Adrenal gland (tissue), 19 donors: ENCODE measurements at places on chromosomes 11 and 22. TPM values are rescaled to one million over a fixed set of nuclear protein-coding genes. Genes with fewer than 3 reads are reported as not detected.

DNA sequence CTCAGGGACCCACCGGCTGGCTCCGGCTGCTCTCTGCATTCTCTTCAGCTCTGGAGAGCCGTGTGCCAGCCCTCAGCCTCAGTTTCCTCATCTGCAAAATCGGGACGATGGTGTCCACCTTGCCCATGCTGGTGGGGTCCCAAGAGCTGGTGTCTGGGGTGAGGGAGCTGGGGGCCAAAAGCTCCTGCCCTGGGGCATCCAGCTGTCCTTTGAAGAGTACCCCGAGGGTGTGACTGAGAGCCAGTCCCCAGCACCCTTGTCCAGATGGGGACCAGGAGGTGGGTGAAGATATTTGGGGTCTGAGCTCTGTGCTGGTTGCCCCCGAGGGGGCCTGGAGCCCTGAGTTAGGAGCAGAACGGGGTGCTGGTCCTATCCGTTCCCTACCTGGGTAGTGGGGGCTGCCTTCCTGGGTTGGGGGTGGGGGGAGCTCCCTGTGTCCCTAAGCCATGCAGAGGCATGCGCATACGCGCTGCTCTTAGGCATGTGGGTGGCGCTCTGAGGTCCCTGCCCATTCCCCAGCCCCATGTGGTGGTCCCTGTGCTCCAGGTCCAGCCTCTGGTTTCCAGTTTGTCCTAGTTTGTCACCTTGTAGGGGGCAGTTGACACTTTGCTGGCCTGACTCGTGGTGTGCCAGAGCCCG, 4.9 kb downstream of the LRP5 start:
- no peak for DNase-seq

GRCh38 chr11:118837868-118838267, 45.8 kb upstream of the CXCR5 start:
- no peak for DNase-seq

- no peak for DNase-seq
Observed at GRCh38 chr22:35128637-35129036, 62.7 kb downstream of the ISX start.

GRCh38 chr11:126929179-126930061, 71.2 kb downstream of the KIRREL3 start:
- no peak for DNase-seq

GRCh38 chr11:65861533-65862183, 1.4 kb downstream of the MUS81 start:
- no peak for DNase-seq

DNA sequence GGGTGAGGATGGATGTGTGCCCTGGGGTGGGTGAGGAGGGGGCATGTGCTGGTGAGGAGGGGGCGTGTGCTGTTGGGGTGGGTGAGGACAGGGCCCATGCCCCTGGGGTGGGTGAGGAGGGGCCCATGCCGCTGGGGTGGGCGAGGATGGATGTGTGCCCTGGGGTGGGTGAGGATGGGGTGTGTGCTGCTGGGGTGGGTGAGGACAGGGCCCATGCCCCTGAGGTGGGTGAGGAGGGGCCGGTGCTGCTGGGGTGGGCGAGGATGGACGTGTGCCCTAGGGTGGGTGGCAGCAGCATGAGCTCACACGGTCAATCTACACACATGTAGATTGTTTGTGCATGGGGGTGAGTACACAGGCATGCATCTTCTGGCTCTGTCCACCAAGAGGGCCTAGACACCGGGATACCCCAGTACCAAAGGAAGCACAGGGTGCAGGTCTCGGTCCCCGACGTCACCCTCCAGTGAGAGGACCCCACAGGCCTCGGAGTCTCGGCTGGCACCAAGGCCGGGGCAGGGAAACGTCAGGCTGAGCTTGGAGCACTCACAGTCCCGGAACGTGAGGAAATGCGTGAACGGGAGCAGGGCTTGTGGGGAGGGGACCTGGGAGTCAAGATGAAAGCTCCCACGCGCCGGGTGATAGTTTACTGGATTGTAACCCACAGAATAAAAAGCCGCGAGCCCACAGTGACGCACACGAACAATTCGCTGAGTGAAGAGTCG, 37.4 kb upstream of the TOLLIP start:
- DNase-seq: no peak

DNA sequence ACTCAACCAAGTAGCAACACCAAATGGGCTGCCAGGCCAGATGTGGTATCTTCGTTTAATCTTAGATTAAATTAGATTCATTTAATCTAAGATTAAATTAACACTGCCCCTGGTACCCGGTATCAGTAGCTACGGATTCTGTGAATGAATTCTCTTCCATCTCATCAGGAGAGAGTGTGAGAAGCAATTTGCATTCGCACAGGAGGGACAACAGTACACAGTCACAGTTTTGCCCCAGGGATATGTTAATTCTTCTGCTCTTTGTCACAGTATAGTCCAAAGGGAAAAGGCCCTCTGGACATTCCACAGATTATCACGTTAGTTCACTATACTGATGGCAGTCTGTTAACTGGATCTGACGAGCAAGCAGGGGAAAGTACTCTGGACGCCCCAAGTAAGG, 22.9 kb downstream of the ASCL2 start:
- no peak for DNase-seq

DNA sequence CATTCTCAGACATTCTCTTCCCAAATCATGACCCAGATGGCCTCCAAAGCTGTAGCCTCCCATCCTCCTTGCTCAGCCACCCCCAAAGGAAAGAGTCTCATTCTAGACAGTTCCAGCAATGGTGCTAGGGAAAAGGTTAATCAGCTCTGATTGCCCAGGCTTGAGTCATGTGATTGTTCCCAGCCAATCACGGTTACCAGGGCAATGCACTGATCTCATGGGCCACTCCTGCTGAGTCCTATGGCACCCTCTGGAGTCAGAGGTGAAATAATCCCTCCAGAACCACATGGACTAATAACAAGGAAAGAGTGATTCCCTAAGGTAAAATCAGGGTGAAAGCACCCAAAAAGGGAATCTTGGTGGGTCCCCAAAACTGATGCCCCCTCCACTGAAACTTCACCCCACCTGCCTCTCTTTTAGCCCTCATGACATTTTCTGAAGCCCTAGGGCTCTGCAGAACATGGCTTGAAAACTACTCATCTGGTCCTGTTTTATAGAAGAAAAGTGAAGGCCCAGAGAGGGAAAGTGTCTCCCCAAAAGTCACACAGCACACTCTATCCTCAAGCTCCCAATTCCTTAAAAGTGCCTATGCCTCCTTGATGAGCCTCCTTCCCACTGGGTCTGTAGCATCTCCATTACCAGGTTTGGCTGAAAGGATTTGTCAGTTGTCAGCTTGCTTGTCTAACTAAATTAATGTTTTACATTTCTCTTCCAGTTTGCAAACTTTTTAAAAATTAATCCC, 203.7 kb downstream of the MN1 start:
- DNase-seq: no peak

GRCh38 chr11:45794169-45794568, 10.8 kb upstream of the SLC35C1 start:
- DNase-seq: no peak

DNA sequence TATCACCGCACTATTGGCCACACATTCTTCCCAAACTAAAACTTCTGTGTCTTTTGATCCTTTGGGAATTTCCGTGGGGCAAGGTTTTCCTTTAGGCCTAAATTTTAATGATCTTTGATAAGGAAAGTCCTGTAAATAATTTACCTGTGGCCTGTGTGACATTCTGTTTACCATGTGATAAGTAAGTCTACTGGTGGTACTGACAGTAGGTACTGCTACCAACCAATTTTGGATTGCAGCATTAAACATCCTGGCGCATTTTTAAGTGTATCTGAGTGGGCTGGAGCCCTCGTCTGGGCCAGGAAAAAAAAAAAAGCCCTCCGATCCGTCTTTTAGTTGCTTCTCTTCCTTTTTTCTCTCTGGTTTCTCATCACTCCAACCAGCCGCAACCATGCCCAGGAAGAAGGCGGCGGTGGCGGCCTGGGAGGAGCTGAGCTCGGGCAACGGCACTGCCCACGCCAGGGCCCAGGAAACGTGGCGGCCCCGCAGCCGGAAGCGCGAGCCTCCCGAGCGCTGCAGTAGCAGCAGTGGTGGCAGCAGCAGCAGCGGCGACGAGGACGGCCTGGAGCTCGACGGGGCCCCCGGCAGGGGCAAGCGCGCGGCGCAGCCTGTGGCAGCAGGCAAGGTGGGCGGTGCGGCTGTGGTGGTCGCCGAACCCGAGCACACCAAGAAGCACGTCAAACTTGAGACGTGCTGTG, 33.6 kb downstream of the ASRGL1 start:
- no peak for DNase-seq

DNA sequence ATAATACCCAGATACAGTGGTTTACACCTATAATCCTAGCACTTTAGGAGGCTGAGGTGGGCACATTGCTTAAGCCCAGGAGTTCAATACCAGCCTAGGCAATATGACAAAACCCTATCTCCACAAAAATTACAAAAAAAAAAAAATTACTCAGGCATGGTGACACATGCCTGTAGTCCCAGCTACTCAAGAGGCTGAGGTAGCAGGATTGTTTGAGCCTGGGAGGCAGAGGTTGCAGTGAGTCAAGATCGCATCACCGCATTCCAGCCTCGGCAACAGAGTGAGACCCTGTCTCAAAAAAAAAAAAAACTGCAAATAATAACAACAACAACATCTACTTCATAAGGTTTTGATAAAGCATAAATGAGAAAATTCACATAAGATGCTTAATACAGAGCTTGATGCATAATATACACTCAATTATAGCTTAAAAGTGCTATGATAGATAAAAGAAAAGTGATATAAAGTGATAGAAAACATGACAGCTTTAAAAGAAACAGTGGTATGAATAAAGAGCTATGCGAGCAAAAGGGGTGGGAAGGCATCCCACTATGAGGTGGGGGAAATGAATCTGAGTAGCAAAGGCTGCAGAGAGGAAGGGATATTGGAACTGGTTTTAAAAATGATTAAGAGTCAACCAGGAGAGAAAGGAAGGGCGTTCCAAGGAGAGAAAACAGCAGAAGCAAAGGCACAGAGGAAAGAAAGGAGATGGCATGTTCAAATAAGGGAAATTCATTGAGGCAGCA, 197.6 kb downstream of the KIF18A start:
- no peak for DNase-seq

DNA sequence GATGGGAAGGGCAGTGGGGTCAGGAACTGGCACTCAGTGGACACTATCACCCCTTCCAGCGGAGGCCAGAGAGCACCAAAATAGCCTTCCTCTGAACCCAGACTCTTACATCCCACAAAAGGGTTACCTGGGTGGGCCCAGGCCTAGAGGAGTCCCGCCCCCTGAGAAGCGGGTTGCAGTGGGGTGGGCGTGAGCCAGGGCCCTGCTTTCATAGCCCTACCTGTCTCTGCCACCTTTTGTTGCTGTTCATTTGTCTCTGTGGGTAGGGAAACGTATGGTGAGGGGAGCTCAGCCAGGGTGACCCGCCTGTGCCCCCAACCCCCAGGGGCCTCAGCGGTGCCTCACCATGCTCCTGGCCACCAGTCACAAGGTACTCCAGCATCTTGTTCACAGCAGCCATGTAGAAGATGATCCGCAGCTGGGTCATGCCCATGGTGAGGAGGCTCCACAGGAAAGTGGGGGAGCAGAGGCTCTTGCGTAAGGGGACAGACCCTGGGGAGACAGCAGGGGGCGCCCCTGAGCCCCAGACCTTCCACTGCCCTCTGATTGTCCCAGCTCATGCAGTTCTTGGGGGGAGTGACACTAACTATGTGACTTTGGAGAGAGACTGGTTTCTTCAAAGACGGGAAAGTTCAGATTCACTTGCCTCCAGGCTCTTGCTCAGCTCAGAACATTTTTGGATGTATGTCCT, 24.0 kb downstream of the SLC43A1 start:
- no peak for DNase-seq

DNA sequence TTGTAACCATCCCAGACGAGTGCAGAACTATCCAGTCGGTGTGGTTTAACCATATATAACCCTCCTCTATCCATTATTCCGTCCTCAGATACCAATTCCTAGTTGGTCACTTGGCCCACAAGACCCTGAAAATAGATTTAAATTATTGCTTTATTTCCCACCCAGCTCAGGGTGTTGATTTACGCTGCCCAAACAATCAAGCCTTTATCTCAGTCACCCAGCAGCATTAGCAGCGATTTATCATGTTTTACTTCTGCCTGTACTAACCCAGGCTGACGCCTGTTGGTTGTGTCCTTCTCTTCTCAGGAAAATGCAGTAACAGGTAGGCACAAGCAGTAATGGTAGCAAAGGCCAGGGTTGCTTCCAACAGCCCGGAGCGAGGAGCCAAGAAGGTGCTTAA, 81.2 kb downstream of the DSCAML1 start:
- no peak for DNase-seq

- no peak for DNase-seq
Observed at GRCh38 chr11:78986305-78986704, 411.6 kb upstream of the NARS2 start.

- DNase-seq: peak; percentile 6
Observed at GRCh38 chr11:2575591-2576051, 124.2 kb downstream of the KCNQ1OT1 start.

DNA sequence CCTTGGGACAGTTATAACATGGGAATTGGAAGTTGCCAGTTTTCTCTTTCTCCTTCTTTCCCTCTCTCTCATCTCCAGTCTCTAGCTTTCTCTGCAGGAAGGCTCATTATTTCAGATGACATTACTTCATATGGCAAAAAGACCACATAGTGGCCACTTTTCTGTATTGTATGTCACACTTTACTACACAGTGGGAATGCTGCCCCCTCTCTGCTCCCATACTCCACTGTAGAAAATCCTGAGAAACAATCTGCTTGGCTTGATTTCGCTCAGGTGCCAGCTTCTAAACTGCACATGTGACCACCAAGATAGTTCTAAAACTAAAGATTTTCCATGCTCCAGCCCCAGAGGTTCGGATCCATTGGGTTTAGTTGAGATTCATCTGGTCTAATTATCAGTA, 860.7 kb upstream of the CCDC90B start:
- DNase-seq: no peak

GRCh38 chr11:128336203-128336602, 251.2 kb downstream of the ETS1 start:
- peak; percentile 76 for DNase-seq

- no peak for DNase-seq
Observed at GRCh38 chr22:45548247-45548840, 45.7 kb downstream of the FBLN1 start.

- DNase-seq: no peak
Observed at GRCh38 chr22:35708453-35708852, 9.2 kb upstream of the APOL5 start.

GRCh38 chr11:61183645-61184044, 19.7 kb upstream of the PGA3 start:
- no peak for DNase-seq

DNA sequence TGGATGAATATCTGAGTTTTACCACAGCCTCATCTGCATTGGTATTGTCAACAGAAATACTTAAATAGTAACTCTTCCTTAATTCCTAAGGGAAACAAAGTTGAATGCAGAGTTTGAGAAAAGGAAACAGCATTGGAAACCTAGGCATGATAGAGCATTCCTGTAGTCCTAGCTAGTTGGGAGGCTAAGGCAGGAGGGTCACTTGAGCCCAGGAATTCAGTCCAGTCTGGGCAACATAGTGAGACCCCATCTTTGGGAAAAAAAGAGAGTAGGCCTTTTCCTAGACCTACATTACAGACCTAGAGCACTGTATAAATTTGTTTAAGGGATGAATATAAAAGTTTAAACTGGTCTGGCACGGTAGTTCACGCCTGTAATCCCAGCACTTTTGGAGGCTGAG, 13.4 kb downstream of the PAFAH1B2 start:
- no peak for DNase-seq

GRCh38 chr11:14872032-14872431, 20.0 kb downstream of the CYP2R1 start:
- DNase-seq: no peak

The WT1 gene
- total RNA-seq: 0.18 TPM

The APOL3 gene
- total RNA-seq: 8.9 TPM

The VWCE gene
- total RNA-seq: 2.7 TPM

The RPUSD4 gene
- 21.1 TPM for total RNA-seq

The TREH gene
- not detected for total RNA-seq

The MS4A13 gene
- not detected for total RNA-seq

The MB gene
- total RNA-seq: 1.7 TPM

The CFAP300 gene
- 9.5 TPM for total RNA-seq

The TMEM191B gene
- 12.9 TPM for total RNA-seq
